ENCODE measurements at places on chromosomes 7 and 10.
A peak's percentile ranks its signal among the peaks of the same experiment; 100 is the strongest.

DNA sequence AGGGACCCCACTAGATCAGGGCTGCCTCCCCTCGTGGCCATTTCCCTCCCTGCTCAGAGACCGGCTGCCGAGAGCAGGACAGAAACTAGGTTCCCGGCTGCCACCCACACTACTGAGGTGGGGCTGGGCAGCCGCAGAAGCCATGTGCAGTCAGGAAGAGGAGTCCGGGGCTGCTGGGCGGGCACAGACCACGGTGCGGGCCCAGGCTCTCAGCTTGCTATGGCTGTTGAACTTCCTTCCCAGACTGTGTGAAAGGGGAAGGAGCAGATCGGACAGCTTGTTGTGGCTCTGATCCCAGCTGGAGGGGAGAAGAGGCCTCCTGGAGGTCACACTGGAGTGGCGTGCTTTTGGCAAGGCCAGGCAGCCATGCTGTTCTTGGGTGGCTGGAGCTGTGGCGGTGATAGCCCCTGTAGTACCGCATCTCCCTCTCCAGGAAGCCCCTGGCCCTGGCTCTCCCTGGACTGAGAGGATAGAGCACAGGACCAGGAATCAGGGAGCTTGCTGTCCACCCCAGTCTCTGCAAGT, 56.8 kb downstream of the HK1 start:
- no peak for DNase-seq

DNA sequence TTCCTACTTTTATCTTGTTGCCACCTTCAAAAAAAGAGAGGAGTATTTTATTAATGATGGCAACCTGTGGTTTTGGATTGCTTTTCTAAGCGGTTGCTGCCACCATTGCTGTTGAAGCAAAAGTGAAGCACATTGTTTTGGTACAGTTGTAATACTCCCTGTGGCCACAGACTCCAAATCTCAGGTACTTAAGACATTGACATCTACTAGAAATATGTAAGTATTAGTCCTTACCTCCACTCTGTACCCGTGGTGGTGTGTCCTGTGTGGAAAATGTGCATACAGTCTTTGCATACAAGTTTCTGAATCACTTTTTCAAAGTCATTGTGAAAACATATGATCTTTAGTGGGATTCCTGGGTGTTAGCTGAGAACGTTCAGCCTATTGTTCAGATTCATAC, 85.7 kb downstream of the ANLN start:
- no peak for DNase-seq

- no peak for DNase-seq
These were observed 88.9 kb upstream of the NEBL start for GRCh38 chr10:20986049-20986448.

DNA sequence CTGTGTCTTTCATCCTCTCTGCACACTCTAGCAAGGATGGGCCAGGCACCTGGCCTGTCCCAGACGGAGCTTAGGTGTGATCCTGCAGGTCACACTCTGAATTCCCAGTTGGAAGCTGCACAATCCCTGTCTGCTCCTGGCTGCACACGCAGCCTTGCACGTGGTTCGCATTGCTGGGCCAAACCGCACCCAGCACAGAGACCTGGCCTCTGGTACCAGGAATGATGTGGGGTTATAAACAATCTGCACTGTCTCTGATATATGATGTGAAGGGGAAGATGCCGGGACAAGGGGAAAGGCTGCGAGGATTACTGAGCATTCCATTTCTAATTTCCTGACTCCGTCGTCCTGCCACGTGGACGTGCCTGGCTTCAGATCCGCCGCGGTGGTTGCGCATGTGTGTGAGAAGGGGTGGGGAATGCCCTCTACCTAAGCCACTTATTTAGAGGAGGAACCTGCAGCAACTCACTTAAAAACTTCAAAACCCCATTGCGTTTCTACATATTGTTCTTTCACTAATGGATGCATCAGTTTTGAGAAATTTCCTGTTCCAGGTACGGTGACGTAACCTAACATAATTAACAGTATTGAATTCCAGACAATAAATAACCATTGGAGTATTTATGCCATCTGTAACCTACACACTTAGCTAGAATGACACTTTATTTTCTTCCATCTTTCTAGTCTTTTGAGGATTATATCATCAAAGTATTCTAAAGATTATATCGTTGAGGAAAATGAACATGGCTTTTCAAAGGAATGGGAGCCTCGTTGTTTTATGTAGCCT, 559.7 kb upstream of the MGMT start:
- no peak for DNase-seq

- no peak for DNase-seq
These were observed 20.4 kb upstream of the GPR37 start for GRCh38 chr7:124785994-124786393.

GRCh38 chr7:39265641-39266591, 288.2 kb downstream of the POU6F2 start:
- no peak for DNase-seq

DNA sequence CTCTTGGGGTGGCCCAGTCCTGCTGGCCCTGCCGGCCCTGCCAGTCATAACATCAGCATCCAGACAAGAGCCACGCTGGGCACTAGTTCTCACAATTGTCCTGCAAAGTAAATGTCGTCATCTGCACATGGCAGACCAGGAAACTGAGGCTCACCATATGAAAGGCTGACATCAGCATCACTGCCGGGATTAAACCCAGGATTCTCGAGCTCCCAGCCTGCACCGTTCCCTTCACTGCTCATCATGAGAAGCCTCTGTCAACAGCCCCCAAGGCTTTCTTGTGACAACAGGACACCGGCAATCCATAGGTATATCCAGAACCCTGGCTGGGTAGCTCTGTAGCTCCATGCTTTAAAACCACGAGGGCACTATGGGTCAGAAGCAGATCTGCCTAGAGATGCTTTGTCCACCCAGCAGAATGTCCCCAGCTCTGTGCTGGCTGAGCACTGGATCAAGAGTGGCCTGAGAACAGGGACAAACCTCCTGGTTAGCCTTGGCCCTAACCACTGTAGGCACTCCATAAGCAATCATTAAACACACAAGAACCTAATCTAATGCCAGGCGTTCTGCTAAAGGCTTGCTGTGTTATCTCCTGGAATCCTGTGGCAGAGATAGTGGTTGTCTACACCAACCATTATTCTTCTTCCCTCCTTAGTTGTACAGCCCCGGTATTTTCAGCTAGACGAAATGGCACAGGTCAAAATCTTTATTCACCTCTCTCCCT, 41.2 kb upstream of the C10orf71 start:
- no peak for DNase-seq

DNA sequence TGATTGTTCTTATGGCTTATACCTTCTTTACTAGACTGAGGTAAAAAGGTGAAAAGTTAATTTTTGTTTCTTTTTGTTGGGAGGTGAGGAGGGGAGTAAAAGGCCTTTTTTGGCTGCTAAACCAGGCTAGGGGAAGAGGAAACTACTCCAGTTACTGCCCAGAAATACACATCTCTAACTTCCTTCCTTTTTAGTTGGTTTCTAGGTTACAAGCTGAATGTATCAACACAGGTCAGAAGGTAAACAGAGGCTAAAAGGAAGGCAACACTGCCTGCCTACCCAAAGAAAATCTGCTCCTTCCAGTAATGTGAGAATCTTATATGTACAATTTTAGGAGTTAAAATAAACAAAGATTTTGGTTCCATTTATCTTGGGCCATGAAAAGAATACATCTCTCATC, 140.4 kb downstream of the NRBF2 start:
- no peak for DNase-seq

DNA sequence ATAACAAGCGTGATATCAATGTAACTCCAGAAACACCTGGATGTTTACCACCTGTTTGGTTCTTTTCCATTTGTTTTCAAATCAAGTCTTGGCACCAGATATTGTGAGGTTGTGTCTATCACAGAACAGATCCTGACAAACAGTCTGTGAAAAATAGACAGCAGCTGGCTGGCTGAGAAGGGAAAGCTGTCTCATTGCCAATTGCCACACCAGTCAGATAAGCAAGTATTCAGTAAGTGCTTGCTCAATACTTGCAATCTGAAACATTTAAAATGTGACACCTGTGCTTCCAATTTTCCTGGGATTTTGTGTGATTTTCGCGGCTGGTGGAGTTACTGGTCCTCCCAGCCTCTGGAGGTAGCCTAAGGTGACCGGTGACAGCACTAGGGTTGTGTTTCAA, 147.9 kb upstream of the MYO3A start:
- no peak for DNase-seq

DNA sequence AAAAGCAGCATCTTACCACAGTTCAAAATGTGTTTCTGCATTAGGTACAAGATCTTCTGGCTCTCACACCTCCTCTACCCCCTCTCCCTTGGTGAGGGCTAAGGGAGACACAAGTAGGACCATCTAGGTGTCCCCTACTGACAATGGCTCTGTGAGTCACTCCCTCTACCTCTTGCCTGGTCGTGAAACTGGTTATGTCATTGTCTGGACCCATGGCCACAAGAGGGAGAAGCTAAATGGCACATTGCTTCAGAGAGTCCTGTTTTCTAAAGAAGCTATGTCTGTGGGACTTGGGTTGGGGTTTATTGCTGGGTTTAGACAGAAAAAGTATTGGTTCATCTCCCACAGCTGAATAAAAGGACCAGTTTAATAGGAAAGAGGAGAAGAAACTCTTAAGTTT, 4.0 kb upstream of the PLXNA4 start:
- no peak for DNase-seq

- no peak for DNase-seq
These were observed 17.3 kb downstream of the DAGLB start for GRCh38 chr7:6430271-6430940.

DNA sequence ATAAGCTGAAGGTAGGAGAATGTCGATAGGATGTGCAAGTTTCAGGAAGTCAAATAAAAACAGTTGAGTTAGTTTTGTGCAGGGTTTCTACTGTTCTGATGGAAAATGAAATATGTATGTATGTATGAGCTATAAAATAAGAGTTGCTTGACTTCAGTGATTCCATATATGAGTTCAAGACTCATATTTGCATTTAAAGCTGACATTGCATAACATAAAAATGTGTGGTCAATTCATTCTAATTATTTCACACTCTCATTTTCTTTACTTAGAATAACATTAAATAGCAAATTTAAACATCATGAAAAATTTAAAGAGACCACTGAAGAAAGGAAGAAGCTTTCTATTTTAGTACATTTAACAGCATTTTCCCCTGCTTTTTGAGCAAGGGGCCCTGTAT, 37.8 kb downstream of the IFIT5 start:
- DNase-seq = no peak

DNA sequence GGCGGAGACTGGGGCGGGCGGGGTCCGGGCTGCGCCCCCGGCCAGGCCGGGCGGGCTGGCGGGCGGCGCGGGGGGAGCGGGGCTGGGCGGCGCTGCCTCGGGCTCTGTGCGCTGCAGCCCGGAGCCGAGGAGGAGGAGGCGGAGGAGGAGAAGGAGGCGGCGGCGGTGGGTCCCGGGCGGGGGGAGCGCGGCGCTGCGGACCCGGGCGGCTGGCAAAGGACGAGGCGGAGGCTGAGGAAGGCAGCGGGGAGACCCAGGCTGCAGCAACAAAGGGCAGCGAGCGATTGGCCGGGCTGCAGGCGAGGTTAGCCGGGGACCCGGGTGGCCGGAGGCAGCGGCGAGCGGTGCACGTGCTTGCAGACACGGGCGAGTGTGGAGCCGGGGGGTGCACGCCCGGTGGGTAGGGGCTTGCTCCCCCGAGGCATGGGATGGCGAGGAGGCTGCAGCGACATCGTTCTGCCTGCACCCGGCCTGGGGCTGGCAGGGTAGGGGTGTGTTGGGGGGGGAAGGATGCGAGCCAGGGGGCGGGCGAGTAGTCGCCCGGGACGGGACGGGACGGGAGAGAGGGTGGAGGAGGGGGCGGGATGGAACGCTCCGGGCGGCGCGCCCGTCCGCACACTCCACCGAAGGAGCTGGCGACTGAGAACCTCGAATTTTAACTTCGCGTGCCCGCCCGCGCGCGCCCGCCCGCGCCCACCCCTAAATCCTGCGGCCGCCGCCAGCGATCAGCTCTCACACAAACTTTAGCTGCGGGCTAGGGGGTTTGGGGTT, 844 bp upstream of the KAT6B start:
- DNase-seq = no peak

DNA sequence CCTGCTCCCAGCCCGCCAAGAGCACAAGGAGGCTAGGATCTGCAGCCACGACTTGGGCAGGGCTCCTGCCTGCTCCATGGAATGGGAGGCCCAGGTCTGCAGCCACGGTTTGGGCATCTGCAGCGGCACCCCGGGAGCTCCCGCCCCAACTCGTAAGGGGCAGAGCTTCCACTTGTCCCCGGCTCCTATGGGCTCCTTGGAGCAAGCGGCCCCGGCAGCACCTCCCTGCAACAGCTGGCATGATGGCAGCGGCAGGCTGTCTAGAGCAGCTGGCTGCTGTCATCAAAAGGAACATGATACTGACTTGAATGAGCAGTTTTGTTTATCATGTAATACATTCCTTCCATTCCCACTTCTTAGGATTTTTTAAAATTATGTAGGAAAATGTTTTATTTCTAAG, 684.0 kb upstream of the FOXK1 start:
- no peak for DNase-seq

DNA sequence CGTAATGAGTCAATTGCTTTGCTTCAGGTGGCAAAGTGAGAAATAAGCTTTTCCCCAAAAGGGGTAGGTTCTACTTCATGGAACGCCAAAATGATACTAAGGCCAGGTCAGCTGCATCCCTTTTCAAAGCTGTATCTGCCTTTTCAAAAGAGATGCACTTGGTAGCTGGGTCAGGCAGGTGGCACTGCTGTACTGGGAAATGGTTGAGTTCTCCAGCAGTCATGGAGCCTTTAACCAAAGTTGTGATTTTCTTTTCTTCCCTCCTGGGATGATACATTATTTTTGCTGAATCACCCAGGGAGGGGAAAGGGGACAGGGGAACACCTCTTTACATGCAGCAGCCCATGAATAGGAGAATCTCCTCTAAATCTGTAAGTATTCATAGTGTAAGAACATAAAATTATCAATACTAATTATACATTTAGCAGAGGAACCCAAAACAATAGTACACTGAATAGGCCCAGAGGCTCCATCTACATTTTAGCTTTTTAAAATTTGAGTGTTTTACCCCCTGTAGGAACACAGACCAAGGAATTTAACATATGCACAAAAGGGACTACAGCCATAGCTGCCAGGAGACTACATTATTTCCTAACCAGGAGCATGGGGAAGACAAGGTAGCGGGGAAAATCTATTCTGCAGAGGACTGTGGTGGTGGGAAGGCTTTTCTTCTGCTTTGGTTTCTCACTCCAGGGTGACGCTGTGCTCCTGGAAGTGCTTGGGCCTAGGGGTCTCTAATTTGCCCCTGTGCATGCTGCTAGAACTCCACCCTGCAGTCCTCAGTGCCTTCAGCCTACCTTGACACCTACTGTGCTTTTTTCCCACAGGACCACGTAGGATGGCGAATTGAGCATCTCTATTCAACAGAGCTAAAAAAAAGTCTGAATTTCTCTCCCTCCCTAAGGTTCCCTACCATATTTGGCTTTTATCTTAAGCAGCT, 6.4 kb upstream of the GPR22 start:
- DNase-seq = peak; percentile 37

GRCh38 chr7:1579481-1580421, 9.9 kb upstream of the PSMG3 start:
- DNase-seq = peak; percentile 91

GRCh38 chr10:13161857-13162271, 506 bp downstream of the MCM10 start:
- DNase-seq = peak; percentile 5

Data from Calu3 (cell line).